Spinal cord (tissue), 10 donors: ENCODE measurements at places on chromosomes 3 and 15.

GRCh38 chr15:66302489-66303278, 9.3 kb downstream of the DIS3L start:
- H3K27ac ChIP-seq: no peak overlapping the region
- H3K4me3 ChIP-seq: no peak overlapping the region

DNA sequence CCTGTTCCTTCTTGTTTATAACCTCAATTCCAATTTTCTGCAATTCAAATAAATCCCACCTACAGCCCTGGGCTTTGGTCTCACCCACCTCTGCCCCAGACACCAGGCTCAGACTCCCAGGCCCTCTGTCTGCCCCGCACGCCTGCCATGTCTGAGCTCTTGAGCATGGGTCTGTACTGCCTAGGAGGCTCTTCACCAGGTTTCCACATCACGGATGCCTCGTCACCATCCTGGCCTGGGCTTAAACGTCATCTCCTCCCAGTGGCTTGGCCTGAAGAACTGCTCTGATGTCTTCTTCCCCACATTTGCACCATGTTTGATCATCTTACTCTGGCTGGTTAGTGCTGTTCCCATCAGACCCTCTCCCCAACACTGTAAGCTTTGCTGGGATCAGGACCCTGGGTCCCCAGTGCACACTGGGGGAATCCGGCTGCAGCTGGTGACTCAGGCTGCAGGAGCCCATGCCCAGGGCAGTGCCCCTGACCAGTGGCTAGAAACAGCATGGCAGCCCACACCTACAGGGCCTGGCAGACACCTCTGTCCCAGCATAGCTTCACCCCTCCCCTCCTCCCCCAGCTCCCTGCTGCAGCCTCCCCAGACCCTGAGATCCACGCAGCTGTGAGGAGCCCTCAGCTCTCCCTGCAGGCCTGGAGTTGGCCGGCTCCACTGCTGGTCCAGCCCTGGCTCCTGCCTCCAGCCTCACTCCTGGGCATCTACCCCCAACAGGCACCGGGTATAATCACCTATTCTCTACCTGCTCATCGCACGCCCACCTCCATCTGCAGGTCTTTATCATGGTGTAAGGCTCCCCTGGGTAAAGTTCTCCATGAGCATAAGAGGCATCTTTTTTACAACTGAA, 162.8 kb upstream of the NSMCE3 start:
- no peaks in the 10 kb centered on the region for H3K36me3 ChIP-seq
- no peak overlapping the region for H3K4me3 ChIP-seq
- H3K27me3 ChIP-seq: no peaks in the 10 kb centered on the region
- H3K4me1 ChIP-seq: peaks cover 7% of the 10 kb centered on the region
- no peak overlapping the region for H3K27ac ChIP-seq

GRCh38 chr3:142028243-142028777, 121.0 kb downstream of the TFDP2 start:
- peak; percentile 92 for DNase-seq
- no peak overlapping the region for H3K27ac ChIP-seq
- peak overlapping the region; percentile 56 for H3K4me3 ChIP-seq

DNA sequence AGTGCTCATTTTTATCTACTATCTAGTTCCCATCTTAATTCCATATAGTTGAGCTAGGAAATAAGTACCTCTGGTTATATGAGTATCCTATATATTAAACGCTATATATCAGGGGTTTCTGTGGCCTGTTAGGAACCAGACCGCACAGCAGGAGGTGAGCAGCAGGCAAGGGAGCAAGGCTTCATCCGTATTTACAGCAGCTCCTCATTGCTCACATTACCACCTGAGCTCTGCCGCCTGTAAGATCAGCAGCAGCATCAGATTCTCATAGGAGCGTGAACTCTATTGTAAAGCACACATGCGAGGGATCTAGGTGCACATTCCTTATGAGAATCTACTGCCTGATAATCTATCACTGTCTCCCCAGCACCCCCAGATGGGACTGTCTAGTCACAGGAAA, 23.0 kb downstream of the GSK3B start:
- H3K36me3 ChIP-seq: no peaks in the 10 kb centered on the region
- no peaks in the 10 kb centered on the region for H3K4me1 ChIP-seq
- H3K27me3 ChIP-seq: no peaks in the 10 kb centered on the region
- no peak overlapping the region for H3K27ac ChIP-seq
- H3K4me3 ChIP-seq: no peak overlapping the region

- H3K36me3 ChIP-seq: no peaks in the 10 kb centered on the region
- DNase-seq: no peak
- H3K4me3 ChIP-seq: no peak overlapping the region
- no peaks in the 10 kb centered on the region for H3K4me1 ChIP-seq
- no peaks in the 10 kb centered on the region for H3K27me3 ChIP-seq
- H3K27ac ChIP-seq: no peak overlapping the region
These were observed 844.7 kb upstream of the CFAP20DC start for GRCh38 chr3:59894425-59895121.

- H3K27me3 ChIP-seq: no peaks in the 10 kb centered on the region
- H3K27ac ChIP-seq: no peak overlapping the region
- no peaks in the 10 kb centered on the region for H3K4me1 ChIP-seq
- H3K4me3 ChIP-seq: no peak overlapping the region
- no peak for DNase-seq
These were observed 89.3 kb upstream of the P2RY1 start for GRCh38 chr3:152745646-152746045.

- H3K27ac ChIP-seq: no peak overlapping the region
- H3K4me3 ChIP-seq: no peak overlapping the region
- H3K36me3 ChIP-seq: no peaks in the 10 kb centered on the region
These were observed 91.8 kb downstream of the MRPL46 start for GRCh38 chr15:88375234-88375927.

- no peaks in the 10 kb centered on the region for H3K27me3 ChIP-seq
- no peak overlapping the region for H3K27ac ChIP-seq
- H3K36me3 ChIP-seq: peaks cover 2% of the 10 kb centered on the region
- H3K4me1 ChIP-seq: no peaks in the 10 kb centered on the region
- no peak for DNase-seq
- no peak overlapping the region for H3K4me3 ChIP-seq
These were observed 135.1 kb downstream of the HCN4 start for GRCh38 chr15:73233623-73234022.

DNA sequence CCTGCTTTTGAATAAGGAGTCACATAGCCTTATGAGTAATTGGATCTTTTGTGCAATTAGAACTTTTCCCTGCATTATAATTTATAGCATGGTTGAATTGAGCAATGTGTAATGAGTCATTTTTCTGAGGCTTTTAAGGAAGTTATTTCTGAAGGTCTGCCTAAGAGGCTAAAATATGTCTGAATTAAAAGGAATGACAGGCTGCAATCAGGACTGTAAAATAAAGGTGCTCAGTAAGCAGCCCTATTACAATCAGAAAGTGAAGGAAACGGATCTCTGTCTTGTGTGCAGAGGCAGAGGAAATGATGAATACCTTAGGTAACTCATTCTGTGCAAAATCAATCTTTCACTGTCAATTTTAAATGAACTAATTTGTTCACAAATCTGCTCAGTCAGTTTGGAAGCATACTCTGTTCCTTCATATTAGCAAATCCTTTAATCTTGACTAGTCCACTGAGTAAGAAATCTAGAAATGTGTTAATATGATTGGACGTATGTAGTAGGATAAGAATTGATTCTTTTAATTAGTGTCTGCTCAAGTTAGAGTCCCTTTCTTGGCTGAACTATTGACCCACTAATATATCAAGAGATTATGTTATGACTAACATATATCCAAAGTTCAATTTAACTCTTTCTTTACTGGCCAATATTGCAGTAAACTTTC, 290.1 kb downstream of the ZIC1 start:
- no peak for DNase-seq
- no peaks in the 10 kb centered on the region for H3K4me1 ChIP-seq
- H3K4me3 ChIP-seq: no peak overlapping the region
- no peaks in the 10 kb centered on the region for H3K36me3 ChIP-seq
- H3K27me3 ChIP-seq: no peaks in the 10 kb centered on the region

GRCh38 chr3:53592862-53593261, 98.5 kb downstream of the CACNA1D start:
- DNase-seq: no peak
- H3K27ac ChIP-seq: no peak overlapping the region
- H3K27me3 ChIP-seq: no peaks in the 10 kb centered on the region
- H3K36me3 ChIP-seq: no peaks in the 10 kb centered on the region
- no peak overlapping the region for H3K4me3 ChIP-seq

- no peak overlapping the region for H3K27ac ChIP-seq
- H3K4me1 ChIP-seq: no peaks in the 10 kb centered on the region
- no peaks in the 10 kb centered on the region for H3K36me3 ChIP-seq
- no peak overlapping the region for H3K4me3 ChIP-seq
- no peak for DNase-seq
These were observed 45.9 kb upstream of the ALDH1A3 start for GRCh38 chr15:100833417-100834389.

GRCh38 chr3:52688266-52688665, 2.4 kb downstream of the GNL3 start:
- H3K27me3 ChIP-seq: no peaks in the 10 kb centered on the region
- no peak for DNase-seq

DNA sequence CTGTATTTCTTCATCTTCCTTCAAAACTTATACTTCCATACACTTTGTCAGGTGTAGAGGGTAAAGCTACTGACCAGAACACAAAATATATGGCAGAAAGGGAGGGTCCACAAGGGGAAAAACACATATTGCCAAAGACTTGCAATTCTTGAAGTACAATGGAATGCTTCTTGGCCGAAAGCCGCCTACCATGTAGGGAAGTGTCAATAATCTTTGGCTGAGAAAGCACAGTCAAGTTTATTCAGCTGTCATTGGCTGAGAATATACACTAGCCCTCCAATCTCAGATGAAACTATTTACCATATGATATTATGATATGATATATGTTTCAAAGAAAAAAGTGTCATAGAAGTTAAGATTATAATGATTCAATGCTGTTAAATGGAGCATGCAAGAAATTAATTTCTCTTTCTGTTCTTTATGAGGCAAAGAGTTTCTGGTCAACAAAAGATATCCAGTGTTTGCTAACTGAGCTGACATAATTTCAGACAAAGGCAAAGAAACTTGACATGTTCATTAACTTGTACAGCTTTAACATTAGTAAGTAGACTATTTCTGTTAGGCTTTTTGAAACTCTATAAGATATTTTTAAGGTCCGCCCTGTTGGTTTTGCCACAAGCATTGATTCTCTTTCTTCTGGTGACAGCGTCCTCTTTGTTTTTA, 89.0 kb upstream of the LPP start:
- H3K4me3 ChIP-seq: no peak overlapping the region
- peak overlapping the region; percentile 48 for H3K27ac ChIP-seq
- H3K4me1 ChIP-seq: no peaks in the 10 kb centered on the region
- no peak for DNase-seq
- no peaks in the 10 kb centered on the region for H3K27me3 ChIP-seq
- H3K36me3 ChIP-seq: no peaks in the 10 kb centered on the region

DNA sequence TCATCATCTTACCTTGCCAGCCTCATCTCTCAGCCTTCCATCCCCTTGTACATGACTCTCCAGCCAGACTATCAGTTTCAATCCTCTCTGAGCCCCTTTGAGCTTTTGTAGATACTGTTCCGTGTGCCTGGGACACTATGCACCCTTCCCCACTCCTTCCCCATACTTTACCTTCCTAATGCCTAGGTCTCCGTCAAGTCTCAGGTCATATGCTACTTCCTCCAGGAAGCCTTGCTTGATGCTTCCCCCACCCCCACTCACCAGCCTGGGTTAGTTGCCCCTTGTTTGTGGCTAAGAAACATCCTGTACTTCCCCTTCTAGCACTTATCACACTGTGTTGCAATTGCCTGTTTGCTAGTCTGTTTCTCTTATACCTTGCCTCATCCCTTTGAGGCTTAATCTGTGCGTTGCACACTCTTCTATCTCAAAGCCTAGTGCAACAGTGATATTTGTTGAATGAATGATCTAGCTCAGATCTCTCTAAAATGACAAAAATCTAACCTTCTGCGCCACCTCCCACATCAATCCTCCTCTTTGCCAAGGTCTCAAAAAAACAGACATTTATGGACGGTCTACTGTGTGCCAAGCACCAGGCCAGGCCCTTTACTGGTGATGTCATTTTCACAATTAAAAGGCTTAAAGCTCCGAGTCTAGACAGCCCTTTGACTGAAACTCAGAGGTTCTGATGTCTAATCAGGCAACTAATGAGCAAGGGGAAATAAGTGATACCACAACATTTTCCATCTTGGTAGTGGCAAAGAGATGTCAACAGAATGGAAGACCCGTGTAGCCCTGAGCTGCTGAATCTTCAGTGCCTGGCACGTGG, 6.5 kb upstream of the USP3 start:
- no peaks in the 10 kb centered on the region for H3K27me3 ChIP-seq
- H3K4me3 ChIP-seq: no peak overlapping the region
- H3K27ac ChIP-seq: no peak overlapping the region
- peaks cover 20% of the 10 kb centered on the region for H3K4me1 ChIP-seq

DNA sequence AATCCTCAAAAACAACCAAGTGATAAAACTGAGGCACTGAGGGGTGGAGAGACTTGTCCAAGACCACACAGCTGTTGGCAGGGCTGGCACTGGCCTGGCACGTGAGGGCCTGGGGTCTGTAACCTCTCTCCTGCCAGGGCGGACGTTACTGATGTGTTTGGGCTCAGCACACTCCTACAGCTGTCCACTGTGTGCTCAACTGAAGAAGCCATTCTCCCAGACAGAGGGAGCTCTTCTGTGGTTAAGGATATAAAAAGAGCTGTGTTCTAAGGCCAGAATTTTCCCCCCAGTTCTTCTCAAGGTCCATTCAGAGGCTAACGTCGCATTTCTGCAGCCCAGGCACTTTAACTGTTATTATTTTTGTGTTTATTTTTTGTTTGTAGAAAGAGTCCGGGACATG, 429.0 kb upstream of the ATP11B start:
- H3K27me3 ChIP-seq: no peaks in the 10 kb centered on the region
- H3K36me3 ChIP-seq: no peaks in the 10 kb centered on the region
- peak overlapping the region; percentile 86 for H3K27ac ChIP-seq

- no peaks in the 10 kb centered on the region for H3K4me1 ChIP-seq
- DNase-seq: no peak
- no peak overlapping the region for H3K4me3 ChIP-seq
- H3K27me3 ChIP-seq: no peaks in the 10 kb centered on the region
- H3K36me3 ChIP-seq: no peaks in the 10 kb centered on the region
- no peak overlapping the region for H3K27ac ChIP-seq
These were observed 141.8 kb upstream of the ATP11B start for GRCh38 chr3:182651461-182651860.

GRCh38 chr3:46356909-46357308, 3.0 kb downstream of the CCR2 start:
- H3K36me3 ChIP-seq: no peaks in the 10 kb centered on the region
- DNase-seq: peak; percentile 10
- no peak overlapping the region for H3K4me3 ChIP-seq
- H3K4me1 ChIP-seq: peaks cover 3% of the 10 kb centered on the region
- H3K27ac ChIP-seq: no peak overlapping the region
